Activated T-helper 2 cell treated with anti-CD3 and anti-CD28 coated beads, Interferon-gamma antibody, Interleukin-2, Interleukin-4, amounts not matched to agents 10 μg/mL and 5 μg/mL and 100 μg/mL, durations not matched to agents 14 hours and 24 hours and 36 hours (primary cell): ENCODE measurements at places on chromosomes 3 and 15.
A peak's percentile ranks its signal among the peaks of the same experiment; 100 is the strongest.

DNA sequence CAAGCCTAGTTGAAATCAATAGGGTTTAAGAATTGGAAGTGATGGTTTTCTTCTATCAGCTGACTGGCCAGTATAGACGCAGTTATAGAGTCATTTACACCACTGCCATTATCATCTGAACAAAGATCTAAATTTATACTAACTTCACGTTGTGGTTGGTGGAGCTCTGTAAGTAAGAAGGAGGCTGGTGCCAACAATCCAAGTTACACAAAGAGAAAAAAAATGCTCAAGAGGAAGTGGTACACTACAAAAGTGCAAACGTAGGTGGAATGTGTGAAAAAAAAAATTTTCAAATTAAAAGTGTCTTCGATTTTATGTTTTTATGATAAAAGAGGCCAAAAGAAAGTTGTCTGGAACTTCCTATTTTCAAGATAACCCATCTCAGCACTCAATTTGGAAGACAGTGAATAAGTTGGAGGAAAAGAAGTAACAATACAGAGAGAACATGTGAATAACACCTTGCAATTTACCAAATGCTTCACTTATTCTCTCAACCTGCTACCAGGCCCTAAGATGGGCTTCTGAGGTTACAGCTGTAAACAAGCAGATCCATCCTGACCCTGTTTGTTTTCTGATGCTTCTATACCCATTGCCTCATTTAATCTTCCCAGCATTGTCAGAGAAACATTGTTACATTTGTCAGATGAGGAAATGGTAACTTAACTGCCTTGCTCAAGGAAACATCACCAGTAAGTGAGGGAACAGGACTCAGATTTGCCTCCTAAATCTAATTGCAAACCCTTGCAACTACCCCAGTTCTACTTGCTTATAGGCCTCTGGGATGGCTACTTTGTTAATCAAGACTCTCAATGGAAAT lies 12.0 kb upstream of the TASOR start:
- DNase-seq = no peak

- DNase-seq = no peak
Observed at GRCh38 chr3:37494216-37494615, 319.8 kb upstream of the LRRFIP2 start.

GRCh38 chr3:53198996-53199395 lies 38.0 kb downstream of the PRKCD start:
- no peak for DNase-seq

DNA sequence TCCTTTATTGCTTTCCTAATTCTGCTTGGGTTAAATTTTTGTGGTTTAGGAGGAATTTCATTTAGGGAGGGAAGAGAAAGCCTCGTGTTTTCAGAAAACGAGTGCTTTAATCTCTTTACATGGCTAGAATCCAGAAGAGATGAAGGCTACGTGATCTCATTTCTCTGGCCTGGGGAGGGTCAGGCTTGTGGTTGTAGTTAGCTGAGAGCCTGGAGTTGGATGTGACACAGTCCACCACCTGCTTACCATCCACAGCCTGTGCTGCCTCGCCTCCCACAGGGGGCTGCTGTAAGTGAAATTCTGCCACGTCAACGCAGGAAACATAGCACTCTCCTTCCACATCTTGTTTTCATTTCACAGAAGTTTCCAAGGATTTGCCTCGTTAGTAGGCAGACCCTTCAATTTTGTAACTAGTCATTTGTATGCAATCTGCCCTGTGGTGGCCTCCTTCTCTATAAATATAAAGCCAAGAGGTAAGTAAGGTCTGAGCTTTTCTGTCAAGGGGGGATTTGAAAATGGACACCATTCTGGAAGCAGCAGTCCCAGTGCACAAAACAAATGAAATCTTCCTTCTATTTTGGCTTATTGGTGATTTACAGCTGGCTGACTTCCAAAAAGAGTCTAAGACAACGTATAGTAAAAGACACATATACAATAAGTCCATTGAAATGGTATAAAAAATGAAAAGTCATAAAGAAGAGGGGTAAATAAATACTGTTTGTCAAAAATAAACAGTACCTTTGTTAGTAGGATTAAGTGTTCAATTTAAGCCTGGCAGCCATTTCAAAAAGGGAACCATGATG lies 3.4 kb downstream of the GXYLT2 start:
- DNase-seq = no peak

- DNase-seq = no peak
Observed at GRCh38 chr3:170469151-170470062, 50.7 kb downstream of the CLDN11 start.

GRCh38 chr15:65245096-65245856 lies 34.0 kb upstream of the CILP start:
- DNase-seq = no peak

DNA sequence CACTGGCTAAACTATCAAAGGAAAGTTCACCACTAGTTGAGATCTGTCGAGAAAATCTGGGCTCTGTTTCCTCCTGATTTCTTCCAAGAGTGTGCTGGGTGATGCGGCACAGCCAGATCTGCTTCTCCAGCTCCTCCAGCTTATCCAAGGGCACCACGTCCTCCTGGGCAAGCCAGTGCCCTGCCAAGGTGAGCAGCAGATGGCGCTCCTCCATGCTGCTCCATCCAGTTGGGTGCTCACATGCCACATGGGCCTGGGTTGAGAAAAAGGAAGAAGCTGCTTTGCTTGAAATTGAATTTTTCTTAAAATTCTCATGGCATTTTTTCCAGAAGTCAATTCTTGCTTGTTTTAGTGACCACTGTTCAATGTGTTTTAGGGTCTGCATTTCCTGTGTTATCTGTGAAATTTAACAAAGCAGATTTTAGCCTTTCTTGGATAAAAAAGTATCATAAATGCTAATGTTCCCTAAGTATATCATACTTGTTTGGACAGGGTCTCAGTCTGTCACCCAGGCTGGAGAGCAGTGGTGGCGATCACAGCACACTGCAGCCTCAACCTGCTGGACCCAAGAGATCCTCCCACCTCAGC lies 47.3 kb downstream of the EIF3J start:
- peak; percentile 29 for DNase-seq

- no peak for DNase-seq
Observed at GRCh38 chr15:39360452-39360851, 220.4 kb upstream of the THBS1 start.

- DNase-seq = no peak
Observed at GRCh38 chr15:38554354-38554753, 10.3 kb downstream of the RASGRP1 start.

- no peak for DNase-seq
Observed at GRCh38 chr3:122025296-122025695, 3.2 kb upstream of the ILDR1 start.

- no peak for DNase-seq
Observed at GRCh38 chr3:45817831-45818522, 21.6 kb upstream of the SLC6A20 start.

- no peak for DNase-seq
Observed at GRCh38 chr3:171088964-171089754, 62.6 kb upstream of the SLC2A2 start.

DNA sequence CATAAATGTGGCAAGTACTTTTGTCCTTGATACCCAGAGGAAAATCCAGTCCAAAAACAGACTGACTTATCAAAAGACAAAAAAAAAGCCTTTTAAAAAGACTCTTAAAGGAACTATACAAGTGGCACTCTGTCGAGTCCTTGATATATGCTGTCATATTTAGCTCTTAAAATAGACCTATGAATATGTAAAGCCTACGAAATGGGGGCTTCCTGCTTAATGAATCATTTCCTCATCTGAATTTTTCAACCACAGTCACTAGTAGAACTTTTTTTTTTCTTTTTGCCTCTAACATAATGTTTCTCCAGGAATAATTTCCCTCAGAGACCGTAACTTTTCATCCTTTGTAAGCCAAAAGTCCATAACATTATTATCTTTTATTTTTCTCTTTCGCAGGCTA lies 95.8 kb downstream of the P3H2 start:
- no peak for DNase-seq

DNA sequence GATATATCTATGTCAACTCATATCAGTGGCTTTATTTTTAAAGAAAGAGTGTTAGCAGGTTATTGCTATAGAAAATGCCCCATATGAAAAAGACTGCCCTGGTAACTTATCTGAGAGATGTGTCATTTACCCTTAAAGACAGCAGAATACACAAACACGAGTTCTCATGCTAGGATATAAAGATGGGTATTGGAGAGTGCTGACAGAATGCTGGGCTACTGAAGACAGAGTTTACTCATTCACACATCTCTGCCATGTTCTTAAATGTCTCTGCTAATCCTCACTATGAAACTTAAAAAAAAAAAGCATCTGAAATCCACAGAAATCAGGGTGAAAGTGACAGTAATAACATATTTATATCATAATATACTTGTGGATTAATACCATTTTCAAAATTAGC lies 126.7 kb downstream of the FOXP1 start:
- DNase-seq = no peak

DNA sequence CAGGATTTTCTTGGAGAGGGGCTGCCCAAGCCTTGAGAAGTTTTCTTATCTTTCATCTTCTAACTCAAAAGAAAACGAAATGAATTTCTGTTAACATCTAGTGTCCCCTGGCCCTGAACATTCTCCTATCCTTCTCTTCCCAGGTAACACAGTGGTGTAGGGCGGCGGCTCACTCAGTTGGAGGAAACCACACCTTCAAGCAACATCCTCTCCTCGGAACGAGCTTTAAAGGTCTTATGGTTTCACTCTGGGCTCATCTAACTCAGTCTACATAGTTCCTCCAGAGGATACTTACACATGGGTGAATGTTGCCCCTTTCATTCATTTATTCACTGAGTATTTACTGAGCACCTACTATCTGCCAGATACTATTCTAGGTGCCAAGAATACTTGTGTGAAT lies 31.0 kb upstream of the KLHL6 start:
- DNase-seq = no peak

DNA sequence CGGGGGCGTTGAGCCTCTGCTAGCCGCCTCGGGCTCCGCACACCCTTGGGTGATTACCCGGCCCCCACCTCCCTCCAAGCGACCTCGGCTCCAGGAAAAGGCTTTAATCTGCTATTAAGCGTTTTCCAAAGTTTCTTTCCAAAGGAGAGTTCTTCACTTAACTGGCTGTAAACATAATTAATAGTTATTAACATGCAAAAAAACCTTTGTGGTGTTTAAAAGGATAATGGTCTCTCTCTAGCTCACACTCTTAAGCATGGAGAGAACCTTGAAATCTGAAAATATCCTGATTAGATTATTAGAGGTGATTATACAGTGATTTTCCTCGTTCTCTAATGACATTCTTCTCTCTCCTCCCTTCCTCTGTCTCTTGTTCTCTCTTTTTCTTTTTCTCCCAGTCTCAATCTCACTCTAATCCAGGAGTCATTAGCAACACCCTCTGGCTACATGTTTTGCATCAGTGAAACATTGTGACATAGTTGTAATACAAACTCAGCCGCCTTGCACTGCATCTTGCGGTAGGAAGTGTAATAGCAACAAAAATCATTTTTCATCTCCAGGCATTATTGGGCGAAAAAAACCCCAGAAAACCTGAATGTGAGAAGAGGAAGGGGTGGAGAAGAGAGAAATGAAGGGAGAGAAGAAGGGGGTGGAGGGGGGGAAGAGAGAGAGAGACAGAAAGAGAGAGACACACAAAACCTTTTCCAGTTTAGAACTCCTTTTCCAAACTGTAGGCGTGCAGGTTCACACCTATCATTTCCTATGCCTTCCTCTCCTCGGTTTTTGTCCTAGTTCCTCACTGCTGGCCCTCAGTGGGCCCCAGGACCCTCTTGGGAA lies 24.4 kb downstream of the NR2F2 start:
- no peak for DNase-seq

- no peak for DNase-seq
Observed at GRCh38 chr3:161349529-161350312, 21.6 kb downstream of the SPTSSB start.

GRCh38 chr15:50886139-50886467 lies 22.4 kb upstream of the AP4E1 start:
- DNase-seq = no peak

DNA sequence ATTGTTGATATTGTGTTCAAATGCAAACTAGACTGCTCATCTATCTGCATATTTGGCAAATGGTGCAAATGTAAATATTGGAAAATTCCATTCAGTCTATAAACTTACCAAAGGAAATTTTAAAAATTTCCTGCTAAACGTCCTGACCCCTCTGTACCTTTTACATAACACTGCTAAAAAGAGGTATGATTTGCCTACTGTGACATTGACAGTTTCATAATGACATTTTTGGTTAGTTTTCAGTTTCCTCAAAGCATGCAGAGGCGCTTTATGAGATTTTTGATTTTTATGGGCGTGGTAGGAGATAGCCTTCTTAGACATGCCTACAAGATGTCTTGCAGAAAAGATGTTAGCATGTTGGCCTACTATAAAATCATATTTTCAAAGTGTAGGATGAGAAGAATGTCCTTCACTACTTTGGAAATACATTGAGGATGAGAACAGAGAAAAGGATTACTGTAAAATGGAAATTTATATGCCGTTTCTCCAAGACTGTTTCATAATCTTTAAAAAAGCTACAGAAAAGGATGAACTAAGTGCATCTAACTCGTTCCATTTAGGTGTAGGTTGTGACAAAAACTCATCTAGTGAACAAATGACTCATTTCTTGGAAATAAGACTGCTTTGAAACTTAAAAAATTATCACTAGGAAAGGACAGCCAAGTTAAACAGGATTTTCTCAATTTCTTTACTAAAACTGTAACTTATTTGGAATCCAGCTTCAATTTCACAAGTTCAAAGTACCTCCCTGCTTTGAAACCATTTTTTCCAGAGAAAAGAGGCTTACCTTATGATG lies 14.5 kb upstream of the ISLR start:
- no peak for DNase-seq

GRCh38 chr3:27720899-27721716 lies 1.0 kb downstream of the EOMES start:
- no peak for DNase-seq

GRCh38 chr15:29105151-29105854 lies 164.3 kb downstream of the NSMCE3 start:
- no peak for DNase-seq

- peak; percentile 9 for DNase-seq
Observed at GRCh38 chr3:157865352-157866000, 240.7 kb downstream of the SHOX2 start.

DNA sequence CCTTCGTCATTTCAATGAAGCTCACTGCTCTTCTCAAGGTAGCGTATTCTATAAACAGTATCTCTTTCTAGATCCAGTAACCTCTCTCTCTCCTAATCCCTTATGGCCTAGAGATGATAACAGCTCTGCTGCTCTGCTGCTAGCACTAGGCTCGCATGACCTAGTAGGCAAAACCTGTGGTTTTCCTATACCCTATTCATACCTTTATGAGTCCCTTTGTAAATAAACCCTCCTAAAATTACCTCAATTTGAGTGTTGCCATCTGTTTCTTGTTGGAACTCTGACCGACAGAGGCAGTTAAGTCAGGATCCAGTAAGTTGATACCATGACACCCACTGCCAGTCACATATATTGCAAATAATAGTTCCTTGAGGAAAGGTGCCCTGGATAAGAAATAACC lies 7.3 kb downstream of the CCDC14 start:
- no peak for DNase-seq

GRCh38 chr3:154182975-154183374 lies 61.8 kb downstream of the ARHGEF26 start:
- DNase-seq = no peak

DNA sequence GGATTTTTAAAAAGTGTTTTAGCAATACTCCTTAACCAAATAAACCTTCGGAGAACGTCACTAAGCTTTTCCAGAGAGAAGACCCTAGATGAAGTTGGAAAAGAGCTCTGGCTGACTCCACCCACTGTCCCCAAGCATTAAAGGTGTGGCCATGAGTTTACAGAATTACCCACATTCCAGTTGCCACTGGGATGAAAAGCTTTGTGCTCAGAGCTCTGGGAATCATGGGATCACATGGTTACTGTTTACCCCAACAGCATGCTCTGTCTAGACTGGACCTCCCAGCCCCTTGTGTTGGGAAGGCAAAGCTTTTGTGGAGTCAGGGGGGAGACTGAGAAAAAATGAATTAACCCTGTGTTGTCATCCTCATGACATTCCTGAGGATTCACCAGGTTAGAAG lies 55.3 kb downstream of the CCK start:
- DNase-seq = no peak
